CD8-positive, alpha-beta T cell (primary cell): ENCODE measurements at places on chromosomes 3 and 15. TPM values are rescaled to one million over a fixed set of nuclear protein-coding genes. Genes with fewer than 3 reads are reported as not detected.

Gene TMEM207
- not detected for total RNA-seq

Gene HESX1
- not detected for total RNA-seq

Gene RYR3
- not detected for total RNA-seq

Gene CLDN1
- not detected for total RNA-seq

Gene SEMA3G
- total RNA-seq: 0.05 TPM

Gene CELF6
- 2.4 TPM for total RNA-seq

Gene ARPC4
- total RNA-seq: 104 TPM

Gene NANOGP8
- total RNA-seq: not detected

Gene XCR1
- not detected for total RNA-seq
